Activated CD4-positive, alpha-beta memory T cell treated with anti-CD3 and anti-CD28 coated beads, Interleukin-2, amount 10 ng/mL, durations not matched to agents 7 days and 5 days (primary cell): ENCODE measurements at places on chromosomes 13 and 19.

DNA sequence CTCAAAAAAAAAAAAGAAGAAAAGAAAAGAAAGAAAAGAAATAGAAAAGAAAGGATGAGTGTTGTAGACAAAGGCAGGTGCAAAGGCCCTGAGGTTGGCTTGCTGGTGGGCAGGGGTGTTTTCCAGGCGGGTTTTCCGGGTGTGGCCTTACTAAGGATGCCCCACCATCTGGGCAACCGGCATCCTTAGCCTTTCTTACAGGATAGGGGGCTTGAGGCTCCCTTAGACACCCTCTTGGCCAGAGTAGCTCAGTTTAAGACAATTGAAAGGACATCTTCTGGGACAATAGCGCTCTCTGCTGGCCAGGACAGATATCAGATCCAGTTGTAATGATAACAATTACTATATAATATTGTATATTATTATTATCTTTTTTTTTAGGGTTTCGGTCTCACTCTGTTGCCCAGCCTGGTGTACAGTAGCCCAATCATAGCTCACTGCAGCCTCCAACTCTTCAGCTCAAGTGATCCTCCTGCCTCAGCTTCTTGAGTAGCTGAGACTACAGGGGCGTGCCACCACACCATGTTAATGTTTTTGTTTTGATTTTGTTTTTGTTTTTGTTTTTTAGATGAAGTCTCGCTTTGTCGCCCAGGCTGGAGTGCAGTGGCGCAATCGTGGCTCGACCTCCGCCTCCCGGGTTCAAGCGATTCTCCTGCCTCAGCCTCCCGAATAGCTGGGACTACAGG is 1.4 kb upstream of the QTRT1 start:
- no peaks in the 10 kb centered on the region for H3K36me3 ChIP-seq
- H3K4me3 ChIP-seq: no peak overlapping the region
- peaks cover 19% of the 10 kb centered on the region for H3K27me3 ChIP-seq
- H3K27ac ChIP-seq: no peak overlapping the region
- H3K4me1 ChIP-seq: peaks cover 29% of the 10 kb centered on the region

- no peaks in the 10 kb centered on the region for H3K27me3 ChIP-seq
- H3K4me3 ChIP-seq: no peak overlapping the region
- no peak overlapping the region for H3K27ac ChIP-seq
These were observed 128.3 kb upstream of the MCF2L start for GRCh38 chr13:112840472-112841302.

GRCh38 chr13:24613128-24613527 is 67.1 kb upstream of the ATP12A start:
- H3K36me3 ChIP-seq: peaks cover 3% of the 10 kb centered on the region
- H3K4me3 ChIP-seq: no peak overlapping the region
- H3K27me3 ChIP-seq: no peaks in the 10 kb centered on the region
- DNase-seq: no peak
- no peak overlapping the region for H3K27ac ChIP-seq

DNA sequence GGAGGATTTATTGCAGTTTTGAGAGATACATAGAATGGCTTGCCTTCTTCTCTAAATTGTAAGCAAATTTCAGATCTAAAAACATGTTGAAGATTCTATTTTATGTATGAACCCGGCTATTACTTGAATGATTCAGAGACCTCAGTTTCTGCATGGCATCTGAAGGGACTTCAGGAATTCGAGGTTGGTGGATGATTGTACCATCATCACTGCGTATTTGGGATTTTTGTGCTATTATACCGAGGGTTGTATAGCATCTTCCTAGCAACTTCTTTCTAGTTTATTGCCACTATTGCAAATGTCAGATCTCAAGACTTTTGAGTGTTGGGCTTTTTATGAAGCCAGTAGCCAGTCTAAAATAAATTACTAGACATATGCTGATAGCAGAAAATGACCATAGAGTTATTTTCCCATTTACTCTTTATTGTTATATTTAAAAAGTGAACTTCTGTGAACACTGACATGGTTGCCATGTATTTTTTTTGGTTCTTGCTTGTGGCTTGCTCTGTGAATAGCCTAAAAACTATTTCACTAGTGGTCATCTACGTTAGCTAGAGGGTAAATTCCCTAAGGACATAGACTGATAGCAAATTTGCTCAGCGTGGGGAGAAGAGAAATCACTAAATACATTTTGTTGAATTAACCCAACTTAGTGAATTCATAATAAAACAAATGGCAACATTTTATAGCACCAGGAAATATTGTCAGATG is 70.6 kb upstream of the KLF12 start:
- no peaks in the 10 kb centered on the region for H3K4me1 ChIP-seq
- no peak overlapping the region for H3K4me3 ChIP-seq
- no peaks in the 10 kb centered on the region for H3K36me3 ChIP-seq
- H3K27ac ChIP-seq: no peak overlapping the region
- no peak for DNase-seq
- H3K27me3 ChIP-seq: peaks cover 3% of the 10 kb centered on the region

- H3K27me3 ChIP-seq: no peaks in the 10 kb centered on the region
- no peak for DNase-seq
- H3K27ac ChIP-seq: no peak overlapping the region
- no peaks in the 10 kb centered on the region for H3K36me3 ChIP-seq
These were observed 199.5 kb upstream of the ZNF536 start for GRCh38 chr19:30172613-30173242.

DNA sequence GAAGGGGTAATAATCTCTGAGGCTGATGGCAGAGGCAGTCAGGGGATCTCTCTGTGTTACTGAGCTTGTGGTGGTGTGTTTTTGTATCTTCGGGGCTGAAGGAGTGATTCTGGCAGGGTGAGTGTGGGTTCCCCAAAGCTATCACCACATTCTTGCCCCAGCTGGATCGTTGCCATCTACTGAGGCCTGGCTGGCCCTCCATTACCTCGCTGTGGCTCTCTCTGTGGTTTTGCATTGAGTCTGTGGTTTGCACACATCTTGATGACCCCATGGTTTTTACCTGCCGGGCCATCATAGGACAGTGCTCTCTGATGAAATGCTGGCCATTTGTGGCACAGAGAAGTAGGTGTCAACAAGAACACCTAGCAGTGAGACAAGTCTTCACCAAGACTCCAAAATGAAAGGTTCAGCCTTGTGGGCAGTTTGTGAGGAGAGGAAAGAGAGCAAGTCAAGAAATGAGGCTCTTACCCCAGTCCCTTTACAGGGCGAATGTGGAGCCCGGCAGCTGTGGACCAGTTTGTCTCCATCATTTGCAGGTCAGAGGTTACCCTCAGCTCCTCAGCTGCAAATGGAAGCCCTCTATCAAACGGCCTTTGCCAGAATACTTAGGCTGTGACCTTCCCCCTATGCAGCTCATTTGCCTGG is 69.0 kb upstream of the NPAS1 start:
- DNase-seq: peak; percentile 24
- peaks cover 58% of the 10 kb centered on the region for H3K36me3 ChIP-seq
- H3K4me3 ChIP-seq: no peak overlapping the region
- H3K27ac ChIP-seq: peak overlapping the region; percentile 71
- no peaks in the 10 kb centered on the region for H3K27me3 ChIP-seq

DNA sequence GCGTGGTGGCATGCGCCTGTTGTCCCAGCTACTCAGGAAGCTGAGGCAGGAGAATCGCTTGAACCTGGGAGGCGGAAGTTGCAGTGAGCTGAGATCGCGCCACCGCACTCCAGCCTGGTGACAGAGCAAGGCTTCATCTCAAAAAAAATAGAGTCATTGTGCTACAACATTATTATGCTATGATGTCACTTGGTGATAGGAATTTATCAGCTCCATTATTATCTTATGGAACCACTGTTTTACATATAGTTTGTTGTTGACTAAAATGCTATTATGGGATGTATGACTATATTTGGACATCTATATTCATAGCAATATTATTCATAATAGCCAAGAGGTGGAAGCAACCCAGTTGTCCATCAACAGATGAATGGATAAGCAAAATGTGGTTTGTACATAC is 26.4 kb upstream of the SLC7A1 start:
- no peaks in the 10 kb centered on the region for H3K4me1 ChIP-seq
- no peaks in the 10 kb centered on the region for H3K36me3 ChIP-seq
- H3K27me3 ChIP-seq: peaks cover 46% of the 10 kb centered on the region

- no peak overlapping the region for H3K4me3 ChIP-seq
- peak overlapping the region; percentile 75 for H3K27ac ChIP-seq
- no peaks in the 10 kb centered on the region for H3K27me3 ChIP-seq
- no peak for DNase-seq
- peaks cover 33% of the 10 kb centered on the region for H3K4me1 ChIP-seq
These were observed 73.0 kb downstream of the MAP4K1 start for GRCh38 chr19:38544569-38545315.

DNA sequence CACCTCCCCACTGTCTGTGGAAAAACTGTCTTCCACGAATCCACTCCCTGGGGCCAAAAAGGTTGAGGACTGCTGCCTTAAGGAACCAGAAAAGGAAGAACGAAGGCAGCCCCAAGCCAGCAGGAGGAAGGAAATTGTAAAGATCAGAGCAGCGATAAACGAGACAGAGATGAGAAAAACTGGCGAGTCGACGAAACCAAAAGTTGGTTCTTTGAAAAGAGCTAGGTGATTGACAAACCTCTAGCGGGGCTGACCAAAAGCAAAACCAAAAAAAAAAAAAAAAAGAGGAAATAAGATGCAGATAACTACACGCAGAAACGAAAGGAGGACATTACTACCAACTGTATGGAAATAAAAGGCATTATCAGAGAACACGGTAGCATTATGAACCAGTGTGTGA is 76.9 kb downstream of the GADD45B start:
- H3K27ac ChIP-seq: peak overlapping the region; percentile 93
- peaks cover 3% of the 10 kb centered on the region for H3K27me3 ChIP-seq
- peaks cover 2% of the 10 kb centered on the region for H3K36me3 ChIP-seq
- peak overlapping the region; percentile 61 for H3K4me3 ChIP-seq
- DNase-seq: peak; percentile 76

DNA sequence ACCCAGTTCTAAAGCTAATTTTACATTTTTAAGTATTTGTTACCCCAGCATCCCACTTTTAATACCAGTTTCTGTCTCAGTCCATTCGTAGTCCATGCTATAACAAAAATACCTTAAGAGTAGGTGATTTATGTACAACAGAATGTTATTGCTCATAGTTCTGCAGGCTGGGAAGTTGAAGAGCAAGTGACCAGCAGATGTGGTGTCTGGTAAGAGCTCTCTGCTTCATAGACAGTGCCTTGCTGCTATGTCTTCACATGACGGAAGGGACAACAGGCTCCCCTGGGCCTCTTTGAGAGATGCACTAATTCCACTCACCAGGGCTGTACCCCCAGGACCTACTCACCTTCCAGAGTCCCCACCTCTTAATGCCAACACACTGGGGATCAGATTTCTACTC is 96.6 kb downstream of the COL4A2 start:
- DNase-seq: no peak
- H3K27ac ChIP-seq: no peak overlapping the region
- no peaks in the 10 kb centered on the region for H3K4me1 ChIP-seq
- no peak overlapping the region for H3K4me3 ChIP-seq
- peaks cover 37% of the 10 kb centered on the region for H3K27me3 ChIP-seq

DNA sequence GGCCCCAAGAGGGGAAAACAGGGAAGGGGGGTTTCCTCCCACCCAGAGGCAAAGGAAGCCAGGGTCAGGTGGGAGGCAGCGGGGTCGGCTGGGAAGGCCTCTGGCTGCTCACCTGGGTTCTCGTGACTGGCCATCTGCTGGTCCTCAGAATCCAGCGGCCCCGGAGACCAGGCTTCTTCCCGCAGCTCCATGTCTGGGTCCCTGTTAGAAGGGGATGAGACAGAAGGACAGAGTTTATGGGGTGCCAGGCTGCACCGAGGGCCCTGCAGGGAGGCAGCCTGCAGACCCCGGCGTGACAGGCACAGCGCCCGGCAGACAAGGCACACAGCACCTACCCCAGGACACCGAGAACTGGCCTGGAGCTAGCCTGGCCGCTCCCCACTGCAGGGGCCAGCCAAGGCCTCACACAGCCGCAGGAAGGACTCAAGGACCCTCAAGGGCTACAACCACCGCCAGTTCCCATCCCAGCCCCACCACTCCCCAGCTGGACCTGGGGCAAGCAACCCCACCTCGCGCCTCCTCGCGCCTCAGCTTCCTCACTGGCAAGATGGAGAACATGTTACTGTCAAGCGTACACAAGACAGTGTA is 18.0 kb downstream of the ZNF787 start:
- no peak overlapping the region for H3K27ac ChIP-seq
- no peaks in the 10 kb centered on the region for H3K27me3 ChIP-seq
- H3K4me3 ChIP-seq: no peak overlapping the region
- DNase-seq: no peak
- H3K36me3 ChIP-seq: peaks cover 13% of the 10 kb centered on the region

DNA sequence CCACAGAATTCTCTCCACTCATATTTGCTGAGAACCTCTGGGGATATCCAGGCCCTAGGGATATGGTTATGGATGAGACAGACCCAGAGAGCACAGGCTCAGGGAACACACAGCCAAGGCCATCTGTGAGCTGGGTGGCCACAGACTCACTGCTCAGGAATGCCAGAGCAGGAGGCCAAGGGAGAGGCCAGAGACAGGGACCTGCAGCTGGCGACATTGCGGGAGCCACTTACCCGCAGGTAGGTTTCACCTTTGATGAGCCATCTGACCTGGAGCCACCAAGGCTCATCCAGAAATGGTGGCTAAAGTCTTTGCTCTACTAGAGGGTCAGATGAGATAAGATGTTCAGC is 29.4 kb downstream of the CCNE1 start:
- no peak for DNase-seq
- H3K27me3 ChIP-seq: peaks cover 8% of the 10 kb centered on the region
- no peak overlapping the region for H3K27ac ChIP-seq
- H3K4me3 ChIP-seq: no peak overlapping the region
- peaks cover 3% of the 10 kb centered on the region for H3K36me3 ChIP-seq

DNA sequence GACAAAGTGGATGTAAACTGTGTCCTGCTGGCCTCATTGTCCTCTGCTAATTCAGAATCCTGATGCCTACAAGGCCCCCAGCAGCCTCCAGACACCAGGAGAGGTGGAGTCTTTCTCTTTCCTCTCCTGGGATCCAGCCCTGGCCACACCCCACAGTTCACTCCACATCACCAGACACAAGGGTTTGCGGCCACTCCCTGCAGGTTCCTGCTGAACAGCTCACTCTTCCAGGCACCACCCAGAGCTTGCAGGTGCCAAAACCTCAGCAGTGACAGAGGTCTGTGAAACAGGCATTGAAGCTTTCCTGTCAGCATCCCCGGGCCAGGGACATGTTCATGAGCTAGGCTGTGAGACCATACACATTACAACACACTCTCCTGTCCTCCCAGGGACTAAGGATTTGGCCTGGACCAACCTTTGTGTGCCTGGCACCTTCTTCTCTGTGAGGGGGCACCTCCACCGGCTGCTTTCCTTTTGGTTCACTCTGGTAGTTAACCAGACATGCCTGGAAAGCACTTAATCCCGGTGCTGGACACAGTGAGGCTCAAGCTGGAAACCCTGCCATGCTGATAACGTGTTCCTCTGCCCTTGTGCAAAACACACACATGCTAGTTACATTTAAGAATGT is 11.1 kb upstream of the ATP12A start:
- H3K27ac ChIP-seq: no peak overlapping the region
- peaks cover 19% of the 10 kb centered on the region for H3K4me1 ChIP-seq
- no peak for DNase-seq
- H3K36me3 ChIP-seq: no peaks in the 10 kb centered on the region

GRCh38 chr13:81302125-81302524 is 961.2 kb upstream of the SPRY2 start:
- H3K4me1 ChIP-seq: no peaks in the 10 kb centered on the region
- H3K4me3 ChIP-seq: no peak overlapping the region
- H3K27me3 ChIP-seq: no peaks in the 10 kb centered on the region
- no peak for DNase-seq
- H3K27ac ChIP-seq: no peak overlapping the region
- H3K36me3 ChIP-seq: no peaks in the 10 kb centered on the region

GRCh38 chr13:48412881-48413351 is at the start of gene LPAR6:
TSS of gene LPAR6 (minus strand) at chr13:48413113. CDS start at chr13:48412423, 690 bp downstream.
- H3K27me3 ChIP-seq: no peaks in the 10 kb centered on the region
- peak; percentile 26 for DNase-seq
- peak within 1 kb of the TSS; percentile 99 for H3K4me3 ChIP-seq
- peak within 1 kb of the TSS; percentile 96 for H3K27ac ChIP-seq
- peaks cover 72% of the 10 kb centered on the region for H3K36me3 ChIP-seq
